ENCODE measurements at places on chromosomes 16 and 17. TPM values are rescaled to one million over a fixed set of nuclear protein-coding genes. Genes with fewer than 3 reads are reported as not detected.

Gene NRN1L
- not detected for total RNA-seq

Gene CACNG5
- total RNA-seq = not detected

Gene TNFRSF13B
- not detected for total RNA-seq

Gene FOXC2
- 4.5 TPM for total RNA-seq

Gene KRTAP16-1
- total RNA-seq = not detected

Gene TLCD3A
- 12.9 TPM for total RNA-seq

Gene CBX2
- 0.39 TPM for total RNA-seq

Gene CFAP97D1
- total RNA-seq = 0.20 TPM

Gene KRTAP4-5
- total RNA-seq = not detected

Gene CACNB1
- total RNA-seq = 9.8 TPM

Data from cardiac ventricle fibroblast (primary cell).